ENCODE measurements at places on chromosomes 13 and 19.

DNA sequence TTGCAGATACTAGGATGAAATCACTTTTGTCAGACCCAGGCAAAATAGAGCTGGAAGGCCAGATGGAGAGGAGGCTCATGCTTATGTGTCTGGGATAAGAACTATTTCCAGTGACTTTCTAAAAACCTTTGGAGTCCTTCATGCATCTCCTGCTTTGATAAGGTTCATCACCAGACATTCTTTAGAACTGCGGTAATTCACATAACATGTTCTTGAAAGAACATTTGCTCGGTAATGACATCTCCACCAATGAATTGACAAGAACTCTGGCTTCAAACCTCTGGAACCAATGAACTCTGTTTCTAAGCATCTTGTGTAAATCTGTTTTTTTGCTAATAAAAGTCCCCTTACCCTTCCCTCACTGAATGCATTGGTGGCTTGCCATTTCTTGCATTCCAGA, 112.0 kb upstream of the KL start:
- DNase-seq = no peak

DNA sequence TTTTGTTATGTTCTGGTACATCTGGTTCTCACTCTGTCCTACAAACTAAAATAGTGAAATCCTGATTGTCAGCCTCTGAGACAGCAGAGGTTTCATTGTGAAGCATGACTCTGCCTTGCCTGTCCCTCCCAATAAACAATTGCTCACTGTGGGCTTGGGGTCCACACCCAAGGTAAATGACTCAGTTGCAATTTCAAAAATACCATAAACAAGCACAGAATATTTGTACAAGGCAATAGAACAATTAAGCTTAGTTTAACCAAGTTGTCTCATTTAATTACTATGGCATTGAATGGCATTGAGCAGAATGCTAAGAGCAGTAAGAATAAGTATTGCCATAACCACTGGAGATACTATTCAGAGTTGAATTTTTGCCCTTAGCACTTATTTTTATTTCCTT, 353.6 kb downstream of the SPRY2 start:
- DNase-seq = peak; percentile 72

DNA sequence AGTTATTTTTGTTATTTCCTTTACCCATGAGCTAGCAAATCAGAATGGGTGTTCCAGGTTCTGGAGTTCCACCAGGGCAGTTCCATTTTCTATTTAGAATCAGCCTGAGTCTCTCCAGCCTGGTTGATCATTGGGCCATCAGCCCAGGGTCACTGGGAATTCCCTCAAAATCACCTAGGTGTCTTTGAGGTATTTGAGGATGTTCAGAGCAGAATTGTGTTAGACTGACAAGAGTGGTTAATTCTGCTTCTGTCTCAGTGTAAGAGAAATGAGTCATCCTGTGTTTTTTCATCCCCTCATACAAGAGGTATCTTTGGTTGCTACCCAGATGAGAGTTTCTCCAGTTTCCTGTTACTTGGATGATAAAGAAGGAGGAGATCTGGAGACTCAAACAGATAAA, 11.7 kb downstream of the ZNF66 start:
- no peak for DNase-seq

- DNase-seq = no peak
These were observed 659 bp downstream of the GNA11 start for GRCh38 chr19:3094601-3095440.

GRCh38 chr13:110922506-110922905, 7.6 kb upstream of the ANKRD10 start:
- DNase-seq = no peak

DNA sequence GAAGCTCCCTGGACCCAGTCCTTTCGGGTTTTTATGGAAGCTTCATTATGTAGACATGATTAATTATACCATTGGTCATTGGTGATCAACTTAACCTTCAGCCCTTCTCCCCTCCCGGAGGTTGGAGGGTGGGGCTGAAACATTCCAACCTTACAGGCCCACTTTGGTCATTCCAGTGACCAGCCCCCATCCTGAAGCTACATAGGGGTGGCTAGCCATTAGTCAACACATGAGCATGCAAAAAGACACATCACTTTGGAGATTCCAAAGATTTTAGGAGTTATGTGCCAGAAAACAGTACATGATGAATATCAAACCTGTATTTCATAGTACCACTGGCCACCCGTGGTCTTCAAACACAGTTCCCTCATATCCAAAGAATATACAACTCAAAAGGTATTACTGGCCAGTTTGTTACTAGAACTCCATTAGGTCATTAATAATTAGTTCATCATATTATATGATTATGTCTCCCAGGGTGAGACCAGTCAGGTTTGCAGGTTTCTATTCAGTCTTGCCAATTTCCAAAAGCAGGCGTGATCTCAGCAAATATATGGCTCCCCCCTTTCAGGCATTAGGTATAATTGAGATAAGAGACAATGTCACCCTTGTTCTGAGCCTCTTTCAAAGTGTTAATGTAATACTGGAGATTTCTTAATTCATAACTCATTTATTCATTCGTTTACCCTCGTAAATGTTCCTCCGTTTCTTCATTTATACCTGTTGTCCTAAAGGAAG, 11.1 kb downstream of the PPP5C start:
- peak; percentile 42 for DNase-seq

DNA sequence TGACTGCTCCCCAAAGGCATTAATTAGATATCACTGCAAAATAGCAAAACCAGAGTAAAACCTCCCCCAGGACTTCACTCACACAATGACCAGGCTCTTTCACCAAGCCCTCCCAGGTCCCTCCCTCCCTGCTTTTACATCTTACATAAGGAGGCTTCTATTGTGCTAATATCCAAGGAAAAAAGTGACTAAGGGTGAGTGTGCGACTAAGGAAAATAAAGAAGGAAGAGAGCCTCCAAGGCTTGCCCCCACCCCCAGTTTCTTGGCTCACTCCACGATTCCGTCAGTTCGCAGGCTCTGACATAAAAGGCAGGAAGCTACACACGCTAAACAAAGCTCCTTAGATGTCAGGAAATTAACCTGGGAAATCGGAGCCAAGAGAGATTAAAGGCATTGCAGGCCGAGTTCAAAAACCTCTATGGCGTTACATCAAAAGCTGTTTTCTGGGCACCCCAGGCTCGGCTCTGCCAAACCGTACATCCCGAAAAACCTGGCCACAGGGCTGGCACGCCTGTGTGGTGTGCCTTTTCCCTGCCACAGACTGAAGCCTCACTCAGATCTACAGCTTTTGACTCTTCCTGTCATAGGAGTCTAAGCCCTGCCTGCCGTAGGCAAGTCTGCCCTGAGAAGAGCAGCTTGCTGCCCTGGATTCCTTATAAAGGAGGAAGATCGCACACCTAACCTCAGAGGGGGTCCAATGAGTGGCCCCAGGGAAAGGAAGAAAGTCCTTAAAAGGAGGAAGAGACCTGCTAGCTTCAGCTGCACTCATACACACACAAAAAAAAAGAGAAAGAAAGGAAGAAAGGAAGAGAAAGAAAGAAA, 67.0 kb upstream of the SERP2 start:
- DNase-seq = peak; percentile 96

GRCh38 chr13:39373145-39373544, 229.8 kb downstream of the LHFPL6 start:
- DNase-seq = no peak

GRCh38 chr19:46785980-46786235, 2.5 kb downstream of the SLC1A5 start:
- no peak for DNase-seq

DNA sequence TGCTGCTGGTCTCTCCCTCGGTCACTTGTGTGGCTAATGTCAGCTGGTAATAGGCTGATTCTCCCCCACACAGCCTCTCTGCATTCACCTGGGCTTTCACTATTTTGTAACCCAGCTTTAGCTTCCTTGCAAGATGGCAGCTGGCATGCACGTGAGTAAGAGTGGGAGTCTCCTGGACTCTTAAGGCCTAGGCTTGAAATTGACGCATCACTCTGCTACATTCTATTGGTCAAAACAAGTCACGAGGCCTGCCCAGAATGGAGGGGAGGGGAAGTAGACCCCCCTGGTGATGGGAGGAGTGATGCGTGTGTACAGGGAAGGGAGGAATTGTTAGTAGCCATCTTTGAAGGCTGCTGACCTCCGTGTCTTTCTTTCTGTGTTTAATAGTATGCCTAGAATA, 24.9 kb upstream of the PNMA8B start:
- DNase-seq = no peak

DNA sequence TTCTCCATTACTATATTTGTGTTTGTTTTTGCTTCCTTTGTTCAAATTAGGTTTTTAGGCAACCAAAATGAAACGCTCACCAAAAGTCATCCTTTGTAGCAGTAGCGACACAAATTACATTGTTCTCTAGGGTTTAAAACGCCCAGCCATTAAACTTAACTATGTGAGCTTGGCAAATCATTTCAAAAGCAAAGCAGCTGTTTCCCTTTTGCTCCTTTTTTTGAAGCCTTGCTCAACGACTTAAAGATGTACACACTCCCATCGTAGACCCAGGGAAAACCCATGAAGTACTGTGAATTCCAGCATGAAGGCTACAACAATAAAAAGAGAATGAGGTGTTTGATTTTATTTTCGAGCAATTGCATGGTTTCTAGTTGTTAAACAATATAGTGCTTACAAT, 106.7 kb downstream of the RAP2A start:
- DNase-seq = no peak

DNA sequence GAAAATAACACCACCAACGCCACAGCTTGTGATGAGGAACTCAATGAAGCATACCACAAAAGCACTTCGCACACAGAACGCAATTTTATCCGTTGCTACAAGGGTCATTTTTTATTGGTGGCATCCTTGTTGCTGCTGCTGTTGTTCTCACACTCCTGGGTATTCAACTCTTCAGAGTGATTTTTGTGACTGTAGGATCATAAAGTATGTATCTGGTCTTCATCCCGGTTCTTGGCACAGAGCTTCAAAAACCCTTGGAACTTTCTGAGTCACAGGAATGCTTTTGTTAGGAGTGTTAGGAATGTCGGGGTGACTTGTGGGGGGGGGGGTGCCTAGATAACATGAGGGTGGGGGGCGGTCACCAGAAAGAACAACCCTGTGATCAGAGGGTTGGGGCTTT, 108.4 kb downstream of the ZNF557 start:
- DNase-seq = peak; percentile 13

GRCh38 chr19:38837656-38838121, 6.1 kb upstream of the ECH1 start:
- DNase-seq = no peak

DNA sequence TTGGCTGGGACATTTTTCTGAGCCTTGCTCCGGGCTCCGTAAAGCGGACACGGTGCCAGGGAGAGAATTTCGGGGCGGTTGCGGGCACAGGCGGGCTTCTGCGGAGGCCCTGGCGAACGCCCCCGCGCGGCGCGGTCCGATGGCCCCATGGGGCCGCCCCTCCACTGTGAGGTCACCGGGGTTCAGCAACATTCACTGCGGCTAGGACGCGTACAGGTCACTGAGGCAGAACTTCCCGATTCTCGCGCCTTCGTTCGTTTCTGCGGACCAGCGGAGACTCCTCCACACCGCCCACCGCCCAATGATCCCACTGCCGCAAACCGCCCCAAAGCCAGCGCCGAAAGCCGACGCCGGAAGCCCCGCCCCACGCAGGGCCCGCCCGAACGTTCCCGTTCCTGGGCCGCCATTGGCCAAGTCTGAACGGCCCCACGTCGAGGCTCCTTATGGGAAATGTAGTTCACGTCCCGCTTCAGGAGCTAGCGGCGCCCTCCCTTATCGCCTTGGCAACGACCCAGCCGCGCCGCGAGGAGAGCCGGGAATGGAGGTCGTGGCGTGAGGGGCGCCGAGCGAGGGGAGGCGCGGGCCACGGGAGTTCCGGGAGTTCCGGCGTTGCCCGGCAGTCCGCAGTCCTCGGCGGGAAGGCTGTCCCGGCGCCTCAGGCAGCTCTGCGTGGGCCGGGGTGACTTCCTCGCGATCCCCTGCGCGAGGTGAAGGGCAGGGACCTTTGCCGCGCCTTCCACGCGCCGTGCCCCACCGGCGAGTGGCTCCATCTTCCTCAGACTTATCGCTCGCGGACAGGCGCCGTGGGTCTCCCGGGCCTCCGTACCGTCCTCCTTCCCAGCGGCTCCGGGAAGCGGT, at the start of gene ZNF584:
Gene ZNF584, plus strand, starts transcription at position 498 of the 858 bp plus-strand sequence. CDS start 499 bp downstream, outside the sequence.
- DNase-seq = peak; percentile 98

DNA sequence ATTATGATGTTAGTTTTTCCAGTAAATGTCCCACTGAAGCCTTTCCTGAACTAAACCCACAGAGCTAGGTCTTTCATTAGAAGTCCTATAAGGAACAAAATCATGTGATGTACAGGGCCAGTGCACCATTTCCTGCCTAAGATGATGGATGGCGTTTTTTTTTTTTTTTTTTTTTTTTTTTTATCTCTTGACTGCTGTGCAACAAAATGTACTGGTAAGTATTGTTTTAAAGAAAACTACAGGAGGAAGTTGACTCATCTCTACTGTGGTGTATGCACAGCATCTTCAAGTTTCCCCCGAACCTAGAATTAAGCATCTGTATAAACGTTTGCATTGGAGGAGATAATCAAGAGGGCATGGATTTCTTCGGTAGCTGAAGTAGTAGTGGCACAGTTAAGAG, 197.5 kb downstream of the NBEA start:
- DNase-seq = peak; percentile 64
